Activated CD4-positive, alpha-beta T cell treated with anti-CD3 and anti-CD28 coated beads, Interleukin-2, amount 10 ng/mL, durations not matched to agents 7 days and 5 days (primary cell): ENCODE measurements at places on chromosomes 3 and 15. TPM values are rescaled to one million over a fixed set of nuclear protein-coding genes. Genes with fewer than 3 reads are reported as not detected.

GRCh38 chr3:13600950-13601691, 52.2 kb downstream of the FBLN2 start:
- no peak for DNase-seq

DNA sequence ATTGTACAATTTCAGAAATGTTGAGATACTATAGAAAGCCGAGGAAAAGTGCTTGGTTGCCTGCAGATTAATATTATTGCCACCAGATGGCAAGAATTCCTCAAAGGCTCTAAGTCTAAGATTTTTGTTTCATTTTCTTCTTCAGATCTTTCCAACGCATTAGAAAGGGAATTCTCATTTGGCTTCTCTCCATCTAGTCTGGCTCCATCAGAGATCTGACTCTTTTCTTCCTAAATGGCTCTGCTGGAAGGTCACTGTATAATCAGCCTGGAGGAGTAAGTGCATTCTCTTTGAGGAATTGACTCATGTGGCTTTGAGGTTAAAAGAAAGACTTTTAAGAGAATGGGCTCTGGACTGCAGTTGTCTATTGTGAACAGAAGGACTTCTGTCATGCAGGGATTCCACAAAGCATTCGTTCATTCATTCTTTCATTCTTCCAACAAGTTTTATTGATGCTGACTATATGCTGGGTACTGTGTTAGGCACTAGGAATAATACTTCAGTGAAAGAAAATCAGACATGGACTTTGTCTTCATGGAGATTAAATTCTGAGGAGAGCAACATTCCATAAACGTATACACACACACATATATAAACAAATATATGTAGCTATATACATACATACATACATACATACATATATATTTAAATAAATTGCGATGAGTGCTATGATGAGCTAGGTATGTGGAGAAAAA, 55.3 kb downstream of the SLC28A2 start:
- DNase-seq, result no peak

GRCh38 chr3:31029706-31030105, 135.2 kb upstream of the GADL1 start:
- DNase-seq, result no peak

DNA sequence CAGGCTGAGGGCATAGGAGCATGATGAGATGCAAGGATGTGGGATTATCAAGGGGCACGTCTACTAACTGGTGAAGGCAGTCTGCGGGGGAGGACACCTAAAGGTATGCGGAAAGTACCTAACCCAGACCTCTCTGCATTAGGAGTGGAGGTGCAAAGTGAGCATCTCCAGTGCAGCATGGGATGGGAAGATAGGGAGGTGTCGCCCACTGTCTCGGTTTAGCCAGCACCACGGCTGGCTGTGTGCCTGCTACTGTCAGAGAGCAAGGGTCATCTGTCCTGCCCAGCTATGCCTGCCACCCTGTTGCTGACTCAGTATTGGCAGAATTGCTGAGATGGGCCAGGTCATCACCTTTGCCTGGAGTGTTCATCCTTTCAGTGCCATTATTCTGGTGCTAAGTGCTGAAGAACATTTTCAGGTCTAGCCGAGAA, 40.1 kb downstream of the OXNAD1 start:
- DNase-seq, result peak; percentile 37

DNA sequence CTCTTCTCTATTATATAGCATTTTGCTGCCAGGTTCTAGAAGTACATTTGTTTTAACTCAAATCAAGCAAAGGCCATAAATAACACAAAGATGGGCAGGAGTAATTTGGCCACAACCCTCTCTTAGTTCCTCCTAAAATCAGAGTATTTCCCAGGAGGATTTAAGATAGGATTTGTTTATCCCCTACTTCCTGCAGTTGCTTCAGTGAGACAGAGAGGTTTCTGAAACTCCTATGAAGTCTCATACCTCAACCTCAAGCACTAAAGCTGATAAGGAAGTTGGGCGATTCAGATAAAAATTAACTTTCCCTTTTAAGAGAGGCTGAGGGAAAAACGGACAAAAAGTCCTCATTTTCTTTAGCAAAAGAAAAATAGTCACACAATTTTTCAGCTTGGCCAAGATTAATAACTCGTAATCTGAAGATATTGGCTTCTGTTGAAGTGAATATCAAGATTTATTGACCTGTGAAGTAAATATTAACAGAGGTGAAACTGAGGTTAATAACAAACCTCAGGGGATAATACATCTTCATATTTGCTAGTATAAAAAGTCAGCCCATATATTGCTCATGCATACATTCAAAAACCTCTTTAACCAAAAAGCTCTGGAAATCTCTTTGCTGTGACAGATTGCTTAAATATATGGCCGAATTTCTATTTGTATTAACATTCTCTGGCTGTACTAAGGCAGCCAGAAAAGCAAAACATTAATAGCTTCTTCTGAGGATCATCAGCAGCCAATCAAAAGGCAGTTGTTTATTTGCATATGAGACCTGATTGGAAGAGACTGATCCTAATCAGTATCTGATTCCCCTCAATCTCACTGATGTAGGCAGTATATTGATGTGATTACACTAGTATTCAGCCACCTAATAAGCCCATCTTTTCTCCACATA, 90.6 kb upstream of the GADL1 start:
- no peak for DNase-seq

DNA sequence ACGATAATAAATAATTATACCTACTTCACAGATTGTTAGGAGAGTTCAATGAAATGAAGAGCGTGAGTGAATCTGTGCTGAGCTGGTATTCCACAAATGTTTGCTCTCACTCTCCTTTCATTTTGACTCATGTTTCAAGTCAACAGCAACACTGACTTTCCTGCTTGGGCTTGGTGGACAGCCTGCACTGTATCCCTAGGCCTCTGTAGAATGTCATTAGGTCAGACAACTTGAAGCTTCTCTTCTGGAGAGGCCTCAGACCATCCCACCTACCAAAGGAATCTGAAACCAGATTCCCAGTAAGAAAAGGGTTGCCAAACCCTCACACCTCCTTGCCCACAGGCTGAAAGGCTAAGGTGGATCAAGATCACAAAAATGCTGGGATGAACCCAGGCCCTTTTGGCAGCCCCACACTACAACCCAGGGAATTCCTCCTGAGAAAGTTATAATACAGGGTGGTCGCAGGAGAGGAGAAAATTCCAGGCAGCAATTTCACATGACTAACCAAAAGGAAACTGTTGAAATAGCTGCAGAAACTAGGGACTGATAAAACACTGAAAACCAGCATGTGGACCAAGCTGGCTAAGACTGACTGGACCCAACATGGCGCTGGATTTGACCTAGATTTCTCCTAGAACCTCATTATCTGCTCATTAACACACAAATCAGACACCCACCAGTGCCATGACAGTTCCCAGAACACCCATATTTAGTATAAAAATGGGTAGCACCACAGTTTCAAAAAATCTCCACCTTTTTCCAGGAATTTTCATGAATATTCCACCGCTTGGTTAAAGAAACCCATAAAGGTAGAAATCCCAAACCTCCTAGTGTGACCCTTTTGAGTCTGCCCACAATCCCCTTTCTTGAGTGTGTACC, 57.0 kb upstream of the ZNF148 start:
- DNase-seq, result no peak

GRCh38 chr15:47523681-47524475, 193.4 kb upstream of the SEMA6D start:
- DNase-seq, result no peak

DNA sequence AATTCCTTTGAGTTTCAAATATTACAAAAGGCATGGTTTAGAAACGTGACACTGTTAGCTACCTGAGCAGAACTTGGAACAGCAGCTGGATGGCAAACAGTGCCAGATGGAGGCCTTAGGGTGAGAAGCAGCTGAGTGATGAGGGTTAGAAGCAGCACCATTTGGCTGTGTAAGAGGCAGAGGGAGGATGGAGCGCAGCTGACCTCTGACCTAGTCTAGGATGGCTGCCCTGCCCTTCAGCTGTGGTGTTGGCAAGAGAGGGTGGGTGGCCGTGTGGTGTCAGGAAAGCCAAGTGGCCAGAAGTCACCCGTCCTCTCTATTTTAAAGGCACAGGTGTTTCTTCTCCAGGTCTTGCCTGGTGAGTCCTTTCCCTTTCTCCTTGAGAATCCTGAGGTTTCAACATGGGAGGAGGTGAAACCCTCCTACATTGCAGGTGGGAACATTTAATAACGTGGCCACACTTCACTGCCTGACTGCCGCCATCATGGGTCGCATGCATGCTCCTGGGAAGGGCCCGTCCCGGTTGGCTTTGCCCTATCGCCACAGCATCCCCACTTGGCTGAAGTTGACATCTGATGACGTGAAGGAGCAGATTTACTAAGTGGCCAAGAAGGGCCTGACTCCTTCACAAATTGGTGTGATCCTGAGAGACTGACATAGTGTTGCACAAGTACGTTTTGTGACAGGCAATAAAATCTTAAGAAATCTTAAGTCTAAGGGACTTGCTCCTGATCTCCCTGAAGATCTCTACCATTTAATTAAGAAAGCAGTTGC, 17.6 kb downstream of the BCL2L10 start:
- DNase-seq, result no peak

DNA sequence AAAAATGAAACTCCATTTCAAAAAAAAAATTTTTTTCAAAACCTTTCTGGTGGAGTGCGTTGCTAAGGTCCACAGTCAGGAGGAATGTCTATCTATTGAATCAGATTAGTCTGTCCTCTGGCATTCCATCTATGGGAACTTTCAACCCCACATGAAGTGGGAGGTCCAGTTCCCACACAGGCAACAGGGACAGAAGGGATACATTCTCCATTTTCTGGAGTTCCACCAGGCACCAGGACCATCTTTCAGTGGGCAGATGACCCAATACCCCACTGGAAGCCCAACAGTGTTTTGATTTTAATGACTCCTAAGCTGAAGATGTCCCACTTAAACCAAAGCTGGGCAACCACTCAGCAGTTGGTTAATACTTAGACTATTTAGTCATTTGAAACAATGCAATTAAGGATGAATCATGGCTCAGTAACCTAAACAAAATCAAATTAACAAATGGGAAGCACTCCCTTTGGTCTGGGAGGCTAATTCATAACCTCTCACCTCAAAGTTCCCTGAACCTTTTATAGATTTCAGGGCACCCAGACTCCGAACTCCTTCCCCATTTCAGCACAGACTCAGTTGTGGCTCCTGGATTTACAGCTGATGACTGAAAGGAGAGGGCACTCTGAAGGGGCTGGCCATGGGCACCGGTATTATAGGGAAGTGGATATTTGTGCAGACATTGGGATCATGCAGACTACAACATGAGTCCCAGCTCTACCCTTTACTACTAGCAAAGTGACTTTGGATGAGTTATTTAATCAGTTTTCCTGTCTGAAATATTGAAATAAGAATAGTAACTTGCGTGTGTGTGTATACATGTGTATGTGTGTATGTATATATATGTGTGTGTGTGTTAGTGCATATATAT, 264.3 kb upstream of the LRTM1 start:
- no peak for DNase-seq

Gene OXTR
- total RNA-seq, result 0.65 TPM

Gene GADL1
- not detected for total RNA-seq

Gene LRRIQ4
- not detected for total RNA-seq

Gene CNTN4
- total RNA-seq, result not detected

Gene PLSCR4
- 0.12 TPM for total RNA-seq

Gene MYO1E
- total RNA-seq, result 12.9 TPM

Gene CCDC9B
- 0.81 TPM for total RNA-seq
